G401 (cell line): ENCODE measurements at places on chromosomes 13 and 19. TPM values are rescaled to one million over a fixed set of nuclear protein-coding genes. Genes with fewer than 3 reads are reported as not detected.

Gene UBE2L5
- total RNA-seq = not detected in 2 replicates

DNA sequence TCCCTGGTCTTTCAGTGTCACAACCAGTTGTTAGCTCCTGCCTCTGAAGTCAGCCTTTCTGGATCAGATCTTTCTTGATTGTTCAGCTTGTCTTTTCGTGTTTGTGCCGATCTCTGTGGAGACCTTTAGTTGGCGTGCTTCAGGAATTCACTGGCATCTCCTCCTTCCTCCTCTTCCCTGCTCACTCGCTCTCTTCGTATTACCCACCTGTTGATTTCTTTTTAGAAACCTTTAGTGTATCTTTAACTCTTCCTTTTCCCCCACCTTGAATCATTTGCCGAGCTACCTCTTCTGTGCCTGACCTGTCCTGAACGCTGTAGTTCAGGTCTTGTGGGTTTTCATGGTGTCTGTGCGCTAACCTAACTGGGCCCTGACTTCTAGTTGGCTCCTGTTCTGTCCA lies 64.0 kb upstream of the TEX29 start:
- no peak for DNase-seq

DNA sequence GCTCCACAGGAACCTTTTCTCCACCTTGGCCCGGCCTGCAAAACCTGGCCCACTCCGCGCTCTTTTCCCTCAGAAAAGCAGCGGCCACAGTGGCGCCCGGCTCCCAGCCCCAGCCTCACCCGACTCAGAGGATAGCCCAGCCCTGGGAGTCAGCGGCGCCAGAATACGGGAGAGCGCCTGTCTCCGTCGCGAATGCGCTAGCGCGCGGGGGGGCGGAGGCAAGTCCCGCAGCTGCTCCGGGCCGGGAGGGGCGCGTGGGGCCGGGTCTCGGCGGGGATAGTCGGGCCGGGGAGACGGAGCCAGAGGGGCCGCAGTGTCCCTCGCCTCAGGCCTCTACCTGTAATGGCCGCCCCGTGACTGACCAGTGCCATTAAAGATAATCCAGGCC lies at the start of gene ZFP30:
ZFP30 (minus strand) TSS at position 165 of the 388 bp plus-strand sequence. CDS start 7,643 bp downstream, outside the sequence.
- DNase-seq = peak; percentile 89

Gene OR1M1
- not detected in 2 replicates for total RNA-seq

Gene SBK2
- total RNA-seq = 1.9 and 3.6 TPM in 2 replicates

GRCh38 chr19:47422417-47423163 lies 3.3 kb upstream of the MEIS3 start:
- no peak for DNase-seq

GRCh38 chr13:48505012-48505411 lies 27.9 kb downstream of the RCBTB2 start:
- no peak for DNase-seq

GRCh38 chr13:36918246-36919131 lies 1.5 kb downstream of the SMAD9 start:
- no peak for DNase-seq

- DNase-seq = no peak
These were observed 11.2 kb upstream of the MADCAM1 start for GRCh38 chr19:485077-485476.

GRCh38 chr19:38046254-38047048 lies 139.4 kb downstream of the SIPA1L3 start:
- DNase-seq = no peak

Gene PTGER1
- 1.5 TPM in 1 of 2 replicates, not detected in the other for total RNA-seq

Gene LAMP1
- total RNA-seq = 199 and 207 TPM in 2 replicates

DNA sequence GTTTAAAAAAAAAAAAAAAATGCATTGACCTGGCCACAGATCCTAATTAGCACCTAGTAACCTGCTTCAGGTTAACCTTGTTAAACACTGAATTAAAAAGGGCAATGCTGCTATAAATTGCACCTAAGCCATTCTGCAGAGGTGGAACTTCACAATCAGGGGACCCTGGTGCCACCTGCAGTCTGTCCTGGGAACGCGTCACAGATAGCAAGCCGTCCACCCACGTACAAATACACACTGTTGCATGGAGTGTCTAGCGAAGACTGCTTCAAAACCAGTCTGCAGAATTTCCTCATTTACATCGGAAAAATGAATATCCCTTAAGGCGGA lies 169.3 kb downstream of the COL4A1 start:
- peak; percentile 9 for DNase-seq

GRCh38 chr19:17706750-17707181 lies 12.5 kb upstream of the MAP1S start:
- DNase-seq = peak; percentile 91

Gene KRTDAP
- total RNA-seq = not detected in 2 replicates

GRCh38 chr13:96822895-96823294 lies 171.4 kb downstream of the OXGR1 start:
- DNase-seq = no peak

DNA sequence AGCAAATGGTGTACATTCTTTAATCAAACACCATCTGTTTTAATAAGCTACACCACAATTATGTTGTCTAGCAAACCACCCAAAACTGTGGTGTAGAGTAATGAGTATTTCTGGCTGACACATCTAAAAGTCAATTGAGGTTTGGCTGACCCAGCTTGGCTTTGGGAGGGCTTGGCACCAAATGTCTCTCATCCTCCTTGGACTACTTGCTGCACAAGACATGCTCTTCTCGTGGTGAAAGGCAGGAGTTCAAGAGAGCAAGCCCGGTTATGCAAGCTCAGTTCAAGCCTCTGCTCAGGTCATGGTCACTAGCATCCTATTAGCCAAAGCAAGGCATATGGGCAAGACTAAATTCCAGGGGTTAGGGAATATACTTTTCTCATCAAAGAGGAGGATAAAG lies 37.1 kb downstream of the LACC1 start:
- no peak for DNase-seq

- DNase-seq = no peak
These were observed 31.9 kb downstream of the SLC25A42 start for GRCh38 chr19:19095691-19096090.

GRCh38 chr19:18009412-18010066 lies 1.6 kb downstream of the ARRDC2 start:
- DNase-seq = no peak

DNA sequence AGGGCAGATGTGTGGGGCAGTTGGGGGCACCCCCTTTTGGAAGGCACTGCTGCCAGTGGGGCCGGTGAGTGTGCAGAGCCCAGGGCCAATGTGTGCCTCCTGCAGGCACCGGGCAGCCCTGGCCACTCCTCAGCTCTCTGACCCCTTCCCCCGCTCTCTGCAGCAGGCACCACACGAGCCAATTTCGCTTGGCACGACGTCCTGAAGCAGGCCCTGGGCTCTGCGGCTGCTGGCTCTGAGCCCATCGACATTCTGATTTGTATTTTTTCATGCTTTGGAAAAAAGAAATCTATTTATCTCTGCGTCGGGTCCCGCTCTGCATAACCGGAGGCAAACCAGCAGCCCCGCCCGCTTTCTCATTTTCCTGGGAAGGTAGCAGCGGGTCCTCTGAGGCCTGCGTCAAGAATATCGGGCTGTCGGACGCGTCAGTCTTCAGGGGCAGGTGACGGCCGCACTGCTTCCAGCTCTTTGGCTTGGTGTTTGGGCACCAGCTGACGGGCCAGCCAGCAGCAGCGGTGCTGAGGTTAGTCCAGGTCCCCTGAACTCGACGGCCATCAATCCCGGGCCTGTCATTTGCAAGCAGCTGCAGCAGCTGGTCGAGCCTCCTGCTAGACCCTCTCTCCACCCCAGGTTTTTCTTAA lies 134.3 kb downstream of the KDM4B start:
- peak; percentile 83 for DNase-seq

DNA sequence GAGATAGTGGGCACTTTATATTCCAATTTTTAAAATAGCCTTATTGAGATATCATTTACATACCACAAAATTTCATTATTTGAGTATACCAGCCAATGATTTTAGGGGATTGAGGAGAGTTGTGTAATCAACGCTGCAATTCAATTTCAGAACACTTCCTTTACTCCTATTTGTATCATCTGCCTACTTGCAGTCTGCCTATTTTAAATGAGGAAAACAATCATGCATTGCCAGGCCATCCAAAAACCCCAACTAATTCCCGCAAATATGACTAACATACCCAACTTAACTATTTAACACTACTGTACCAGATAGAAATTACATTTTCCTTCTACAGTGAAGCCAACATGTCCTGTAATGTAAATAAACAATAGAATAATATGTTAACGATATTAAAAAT lies 26.7 kb downstream of the CAB39L start:
- DNase-seq = no peak

Gene SMIM17
- 0.10 TPM in 1 of 2 replicates, not detected in the other for total RNA-seq

DNA sequence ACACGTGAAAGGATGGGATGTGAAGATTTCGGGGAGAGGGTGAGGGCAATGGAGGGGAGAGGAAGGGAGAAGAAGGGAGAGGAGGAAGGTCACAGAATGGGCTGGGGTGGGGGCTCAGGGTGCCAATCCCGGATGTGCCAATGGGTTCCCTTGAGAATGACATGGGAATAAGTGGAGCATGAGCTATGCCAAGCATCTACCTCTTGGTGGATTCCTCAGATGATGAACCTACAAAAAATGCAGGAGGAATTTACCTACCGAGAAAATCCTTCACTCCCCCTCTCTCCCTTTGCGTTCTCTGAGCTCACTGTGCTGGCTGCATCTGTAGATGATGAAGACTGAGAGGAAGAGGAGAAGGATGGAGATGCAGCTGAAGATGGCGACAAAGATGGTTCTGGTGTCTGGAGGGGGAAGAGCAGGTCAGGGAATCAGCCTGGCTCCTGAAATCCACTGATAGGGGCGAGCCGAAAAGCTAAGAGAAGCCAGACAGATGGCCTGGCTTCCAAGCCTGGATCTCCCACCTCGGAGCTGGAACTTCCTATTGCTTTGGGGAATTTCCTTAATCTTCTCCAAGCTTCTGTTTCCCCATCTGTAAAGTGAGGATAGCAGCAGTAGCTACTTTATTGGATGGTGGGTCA lies 21.6 kb downstream of the VSTM1 start:
- DNase-seq = peak; percentile 6

Gene MEIOSIN
- total RNA-seq = not detected in 2 replicates

Gene SERP2
- total RNA-seq = not detected in 2 replicates

GRCh38 chr13:84455143-84455905 lies 573.0 kb upstream of the SLITRK1 start:
- no peak for DNase-seq

Gene RUVBL2
- total RNA-seq = 426 and 535 TPM in 2 replicates

GRCh38 chr13:68481130-68481529 lies 1251.0 kb upstream of the PCDH9 start:
- DNase-seq = no peak

GRCh38 chr19:19909654-19910053 lies 8.9 kb downstream of the ZNF93 start:
- no peak for DNase-seq

- DNase-seq = no peak
These were observed 117.7 kb downstream of the COL4A2 start for GRCh38 chr13:110424569-110425443.

Gene PTPRH
- 5.2 and 20.7 TPM in 2 replicates for total RNA-seq

GRCh38 chr19:23999821-24000610 lies 85.3 kb downstream of the ZNF726 start:
- DNase-seq = peak; percentile 19

- no peak for DNase-seq
These were observed 540.6 kb upstream of the HTR2A start for GRCh38 chr13:47437406-47437805.

Gene HSPB6
- total RNA-seq = not detected in 2 replicates

DNA sequence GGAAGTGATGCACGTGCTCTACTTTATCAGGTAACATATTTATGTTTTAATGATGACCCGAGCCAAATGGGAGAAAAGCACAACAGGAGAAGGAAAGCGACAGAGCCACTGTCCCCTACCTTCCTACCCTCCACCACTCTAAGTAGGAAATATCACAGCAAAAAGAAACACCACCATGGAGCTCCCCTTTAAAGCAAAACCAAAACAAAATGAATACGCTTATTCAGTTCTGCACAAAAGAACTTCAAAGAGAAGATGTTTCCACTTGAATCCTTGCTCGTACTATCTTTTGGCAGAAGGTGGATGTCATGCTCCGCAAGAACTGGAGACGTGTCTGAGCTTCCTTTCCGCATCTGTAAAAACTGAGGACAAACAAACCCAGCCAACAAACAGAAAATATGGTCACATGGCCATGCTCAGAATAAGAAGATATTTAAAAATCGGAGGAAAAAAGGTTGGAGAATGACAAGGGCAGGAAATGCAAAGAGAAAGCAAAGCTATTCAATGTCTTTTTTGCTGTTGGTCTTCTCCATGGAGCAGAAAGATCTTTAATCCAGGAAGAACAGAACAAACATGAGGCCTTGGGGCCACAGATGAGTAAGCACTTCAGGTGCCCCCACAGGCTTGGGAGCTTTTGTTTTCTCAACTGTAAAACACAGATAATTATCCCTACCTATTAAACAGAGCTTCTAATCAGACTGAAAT lies 19.5 kb downstream of the N4BP2L1 start:
- DNase-seq = no peak

DNA sequence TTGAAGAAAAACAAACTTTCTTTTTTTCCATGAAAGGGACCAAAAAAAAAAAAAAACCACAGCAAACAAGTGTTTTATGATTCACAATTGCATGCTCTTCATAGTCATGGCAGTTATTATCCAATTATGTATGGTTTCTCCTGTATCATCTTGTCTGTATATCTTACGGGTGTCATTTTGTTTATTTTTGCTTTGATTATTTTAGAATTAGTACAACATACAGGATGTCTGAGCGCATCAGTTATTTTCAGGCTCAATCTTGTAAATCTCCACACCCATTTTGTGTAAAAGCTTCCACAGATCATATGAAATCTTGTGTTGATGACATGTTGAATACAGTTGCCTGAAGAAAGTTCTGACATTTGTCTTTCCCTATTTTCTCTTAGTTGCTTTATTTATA lies 280.3 kb downstream of the KLF5 start:
- DNase-seq = no peak

DNA sequence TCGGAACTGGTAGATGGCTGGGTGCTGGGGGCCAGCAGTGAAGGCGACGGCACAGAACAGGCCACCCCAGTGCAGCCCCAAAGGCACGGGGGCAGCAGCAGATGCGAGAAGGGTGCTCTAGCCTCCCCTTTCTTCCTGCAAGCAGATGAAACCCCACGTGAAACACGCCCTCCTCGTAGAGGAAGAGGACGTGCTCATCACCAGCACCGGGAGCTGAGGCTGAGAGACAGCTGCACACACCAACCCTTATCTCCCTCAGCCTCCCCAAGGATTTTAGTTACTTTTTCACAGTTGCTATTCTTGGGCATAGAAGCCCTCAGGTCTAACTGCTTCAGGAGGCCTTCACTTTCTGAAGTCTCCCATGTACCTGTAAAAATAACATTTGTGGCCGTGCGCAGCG lies 11.9 kb downstream of the ZNF787 start:
- no peak for DNase-seq

Gene ETV2
- not detected in 2 replicates for total RNA-seq
